ENCODE measurements at places on chromosomes 16 and 17.

GRCh38 chr17:73288534-73289302 lies 23.1 kb downstream of the CDC42EP4 start:
- no peak for DNase-seq

GRCh38 chr16:27108051-27108770 lies 41.5 kb downstream of the C16orf82 start:
- no peak for DNase-seq

DNA sequence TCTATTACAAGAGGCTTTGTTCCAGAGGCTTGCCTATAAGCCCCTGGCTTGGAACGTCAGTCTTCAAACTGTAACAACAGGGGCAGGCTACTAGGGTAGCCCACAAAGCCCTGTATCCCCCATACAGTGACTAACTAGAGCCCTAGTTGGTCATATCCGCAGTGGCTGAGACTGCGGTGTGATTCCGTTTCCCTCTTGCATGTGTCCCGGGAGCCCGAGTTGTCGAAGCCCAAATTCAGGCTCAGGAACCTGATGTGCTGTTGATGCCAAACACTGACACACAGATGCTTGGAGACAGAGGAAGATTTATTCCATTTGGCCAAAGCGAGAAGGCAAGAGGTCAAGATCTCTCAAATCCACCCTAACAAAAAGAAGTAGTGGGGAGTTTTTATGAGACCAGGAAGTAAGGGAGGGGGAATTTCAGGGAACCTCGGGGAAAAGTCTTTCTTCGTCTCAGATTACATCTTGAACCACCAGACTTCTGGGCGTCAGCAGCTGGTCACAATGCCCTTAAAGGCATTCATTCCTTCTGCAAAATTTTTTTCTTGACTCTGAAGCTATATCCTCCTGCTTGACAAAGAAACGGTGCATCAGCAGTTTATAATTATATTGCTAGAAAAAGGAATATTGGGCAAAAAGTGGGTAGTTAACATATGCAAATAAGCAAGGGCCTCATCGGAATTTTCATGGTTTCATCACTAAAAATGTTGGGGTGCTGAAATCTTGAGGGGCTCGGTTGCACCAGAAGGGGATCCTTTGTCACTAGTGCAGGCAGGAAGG lies 879 bp downstream of the SLFN5 start:
- DNase-seq, result no peak

GRCh38 chr17:58760248-58760647 lies 4.6 kb downstream of the PPM1E start:
- DNase-seq, result no peak

GRCh38 chr17:8832711-8833352 lies 33.7 kb upstream of the MFSD6L start:
- DNase-seq, result no peak

GRCh38 chr17:73337330-73337710 lies 25.5 kb upstream of the CDC42EP4 start:
- DNase-seq, result no peak

DNA sequence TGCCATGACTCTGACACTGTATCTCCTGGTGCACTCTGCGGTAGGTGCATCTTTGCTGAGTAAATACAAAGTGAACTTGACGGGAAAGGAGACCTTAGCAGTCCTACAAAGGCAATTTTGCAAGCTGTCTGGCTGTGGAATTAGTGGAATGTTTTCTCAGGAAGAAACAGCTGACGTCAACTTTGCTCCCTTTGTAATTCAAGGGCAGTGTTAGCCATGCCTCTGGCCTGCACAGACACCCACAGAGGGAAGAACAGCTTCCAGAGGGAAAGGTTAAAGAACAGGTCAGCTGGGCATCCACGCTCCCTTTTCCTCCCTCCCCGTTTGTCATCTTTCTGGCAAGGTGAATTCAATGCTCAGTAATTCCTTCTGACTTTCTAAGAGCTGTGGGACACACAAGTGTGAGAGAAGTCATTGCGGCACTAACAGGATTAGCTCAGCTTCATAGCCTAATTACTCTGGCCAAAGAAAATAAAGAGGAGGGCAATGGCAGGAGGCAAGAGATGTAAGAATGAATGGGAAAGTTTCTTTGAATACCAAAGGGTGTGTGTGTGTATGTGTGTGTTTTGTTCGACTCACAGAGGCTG lies 476.9 kb upstream of the GOT2 start:
- DNase-seq, result no peak

GRCh38 chr16:330741-331140 lies 21.8 kb downstream of the AXIN1 start:
- DNase-seq, result no peak

Measured in cortex of kidney (tissue), 1 donor.